ENCODE measurements at places on chromosomes 2 and 18.

- DNase-seq, result no peak
These were observed 287.4 kb upstream of the TCF4 start for GRCh38 chr18:55875371-55875901.

GRCh38 chr2:66414896-66415295 is 20.0 kb upstream of the MEIS1 start:
- no peak for DNase-seq

DNA sequence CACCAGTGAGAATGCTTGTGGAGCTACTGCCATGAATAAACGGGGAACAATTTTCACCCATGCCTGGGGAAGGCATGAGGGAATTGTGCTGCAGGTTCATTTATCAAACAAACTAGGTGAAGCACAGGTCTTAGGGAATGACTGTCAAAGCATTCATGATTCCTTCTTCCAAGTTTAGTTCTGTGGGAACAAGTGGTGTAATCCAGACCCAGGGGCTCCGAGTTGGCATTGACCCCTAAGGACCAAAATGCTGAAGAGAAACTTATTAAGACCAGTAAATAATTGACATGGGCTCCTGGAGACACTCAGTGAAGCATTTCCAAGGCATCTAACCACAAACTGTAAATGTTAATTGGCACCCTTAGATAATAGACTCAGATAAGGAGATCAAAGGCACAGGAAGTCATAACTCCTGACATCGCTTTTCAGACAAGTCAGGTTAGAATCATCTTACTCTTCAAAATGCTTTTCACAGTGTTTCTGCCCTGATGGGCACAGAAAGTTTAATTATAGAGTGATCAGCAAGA is 96.9 kb downstream of the SPP2 start:
- DNase-seq, result no peak

- DNase-seq, result no peak
These were observed 22.1 kb downstream of the IKZF2 start for GRCh38 chr2:213129311-213129710.

- DNase-seq, result no peak
These were observed 71.2 kb downstream of the HPCAL1 start for GRCh38 chr2:10373931-10374330.

Measured in T-cell (primary cell).